ENCODE measurements at places on chromosomes 2 and 18. TPM values are rescaled to one million over a fixed set of nuclear protein-coding genes. Genes with fewer than 3 reads are reported as not detected.

- DNase-seq, result no peak
These were observed 55.4 kb upstream of the SMIM21 start for GRCh38 chr18:75482880-75483279.

- DNase-seq, result no peak
These were observed 7.6 kb downstream of the SERPINE2 start for GRCh38 chr2:224031358-224031970.

- no peak for DNase-seq
These were observed 65.4 kb downstream of the TACR1 start for GRCh38 chr2:75133621-75134570.

- peak; percentile 61 for DNase-seq
These were observed 192.7 kb upstream of the REV1 start for GRCh38 chr2:99682275-99683060.

- DNase-seq, result no peak
These were observed 113.2 kb downstream of the COL6A3 start for GRCh38 chr2:237300739-237301138.

GRCh38 chr2:27362678-27363420, 6.3 kb upstream of the GTF3C2 start:
- DNase-seq, result no peak

GRCh38 chr18:3251963-3252277, 4.3 kb downstream of the MYL12A start:
- no peak for DNase-seq

- DNase-seq, result no peak
These were observed 86.3 kb downstream of the CEP192 start for GRCh38 chr18:13077473-13077872.

The SLC4A5 gene
- total RNA-seq, result not detected

GRCh38 chr2:120929829-120930228, 194.2 kb downstream of the GLI2 start:
- DNase-seq, result peak; percentile 81

The C1GALT1C1L gene
- 2.4 TPM for total RNA-seq

DNA sequence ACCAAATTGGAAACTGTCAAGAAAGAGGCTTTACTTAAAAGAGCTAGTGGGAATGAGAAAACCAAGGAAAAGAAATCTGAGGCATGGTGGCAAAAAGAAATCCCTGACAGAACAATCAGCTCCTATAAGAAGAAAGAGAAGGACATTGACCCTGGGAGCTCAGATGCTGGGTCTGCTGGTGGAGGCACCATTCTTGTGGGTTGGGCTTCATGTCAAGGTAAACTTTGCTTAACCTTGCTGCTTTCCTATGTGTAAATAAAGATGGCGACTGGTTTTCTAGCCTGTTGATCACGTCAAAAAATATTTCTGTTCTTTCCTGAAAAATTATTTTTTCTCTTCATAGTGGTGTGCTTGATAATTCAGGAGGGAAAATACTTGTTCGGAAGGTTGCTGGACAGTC, 58.1 kb downstream of the VIT start:
- DNase-seq, result no peak

The MOCOS gene
- total RNA-seq, result 3.2 TPM

DNA sequence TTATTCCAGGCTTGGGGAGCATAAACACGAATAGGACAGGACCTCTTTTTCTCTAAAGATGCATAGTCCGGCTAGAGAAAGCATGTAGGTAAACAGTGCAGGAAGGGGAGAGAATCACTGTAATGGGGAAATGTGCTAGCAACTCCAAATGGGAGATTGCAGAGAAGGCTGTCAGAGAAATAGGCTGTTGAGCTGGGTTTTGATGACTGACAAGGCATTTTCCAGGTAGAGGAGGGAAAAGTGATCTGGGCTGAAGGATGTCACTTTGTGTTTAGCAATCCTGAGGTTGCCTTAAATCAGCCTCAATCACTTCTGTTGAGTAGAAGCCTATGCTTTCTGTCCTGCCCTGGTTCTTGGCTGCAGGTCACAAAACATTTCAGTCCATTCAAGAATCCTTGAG, 242.0 kb upstream of the MEIS1 start:
- DNase-seq, result no peak

The EXOC6B gene
- 6.6 TPM for total RNA-seq

GRCh38 chr2:128363934-128364361, 45.3 kb upstream of the HS6ST1 start:
- peak; percentile 37 for DNase-seq

Measured in M059J (cell line).